Stimulated activated CD4-positive, alpha-beta T cell treated with anti-CD3 and anti-CD28 coated beads, TNF-alpha, amount 100 ng/mL, for 4 hours (primary cell): ENCODE measurements at places on chromosomes 13 and 19.

DNA sequence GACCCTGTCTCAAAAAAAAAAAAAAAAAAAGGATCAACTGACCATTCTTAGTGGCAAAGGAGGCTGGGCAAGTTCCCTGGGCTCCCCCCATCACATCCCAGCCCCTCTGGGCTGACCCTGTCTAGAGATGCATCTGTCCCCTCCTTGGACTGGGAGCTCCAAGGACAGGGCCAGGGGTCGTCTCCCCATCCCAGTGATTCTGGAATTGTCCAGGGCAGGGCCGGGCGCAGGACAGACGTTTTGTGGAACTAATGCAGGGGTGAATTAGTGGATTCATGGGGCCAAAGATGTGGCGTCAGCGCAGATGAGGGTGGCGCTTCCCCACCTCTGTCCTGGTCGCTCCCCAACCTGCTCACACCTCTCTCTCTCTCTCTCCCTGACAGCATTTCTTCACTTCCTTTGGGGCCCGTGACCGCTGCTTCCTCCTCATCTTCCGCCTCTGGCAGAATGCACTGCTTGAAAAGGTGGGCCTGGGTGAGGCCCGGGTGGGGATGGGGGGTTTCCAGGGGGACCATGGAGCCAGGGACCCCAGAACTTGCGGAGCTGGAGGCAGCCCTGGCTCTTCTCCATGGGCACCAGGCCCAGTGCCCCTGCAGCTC is 11.1 kb downstream of the GRAMD1A start:
- no peak for DNase-seq

GRCh38 chr19:38699027-38699346 is 45.3 kb downstream of the CAPN12 start:
- DNase-seq, result no peak

DNA sequence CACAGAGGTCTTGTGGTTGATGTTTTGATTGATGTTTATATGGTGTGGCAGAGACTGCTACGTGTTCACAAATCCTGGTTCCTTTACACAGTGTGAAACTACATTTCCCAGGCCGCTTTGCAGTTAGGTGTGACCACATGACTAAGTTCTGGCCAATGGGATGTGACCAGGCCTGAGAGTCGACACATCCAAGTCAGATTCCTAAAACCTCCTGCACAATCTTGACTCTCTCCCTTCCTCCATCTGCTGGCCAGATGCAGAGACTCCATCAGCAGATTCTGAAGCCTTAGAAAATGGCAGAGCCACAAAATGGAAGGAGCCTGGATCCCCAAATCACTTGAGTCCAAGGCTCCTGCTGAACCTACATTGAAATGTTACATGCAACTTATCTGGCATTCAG is 12.6 kb downstream of the CD37 start:
- no peak for DNase-seq

GRCh38 chr19:32349724-32350470 is 4.5 kb downstream of the ZNF507 start:
- no peak for DNase-seq

DNA sequence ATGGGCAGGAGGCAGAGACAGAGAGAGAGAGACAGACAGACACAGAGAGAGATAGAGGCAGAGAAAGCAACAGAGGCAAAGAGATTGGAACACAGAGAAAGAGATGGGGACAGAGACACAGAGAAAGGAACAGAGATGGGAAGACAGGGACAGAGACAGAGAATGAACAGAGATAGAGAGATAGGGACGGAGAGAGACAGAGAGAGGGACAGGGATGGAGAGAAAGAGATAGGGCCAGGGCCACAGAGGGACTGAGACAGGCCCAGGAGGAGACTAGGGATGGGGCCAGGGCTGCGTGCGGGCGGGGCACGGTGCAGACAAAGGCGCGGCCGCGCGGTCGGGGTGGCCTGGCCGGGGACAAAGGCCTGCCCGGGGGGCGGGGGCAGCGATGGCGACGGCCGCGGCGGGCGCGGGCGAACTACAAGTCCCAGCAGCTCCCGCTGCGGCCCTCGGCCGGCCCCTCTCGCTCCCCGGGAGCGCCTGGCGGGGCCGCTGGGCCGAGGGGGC is at the start of gene ZNF358:
Gene ZNF358, plus strand, starts transcription at position 459 of the 507 bp plus-strand sequence. CDS start 3,140 bp downstream, outside the sequence.
- DNase-seq, result no peak

- DNase-seq, result no peak
Measured at GRCh38 chr19:18961767-18962620, 21.0 kb upstream of the HOMER3 start.

- no peak for DNase-seq
Measured at GRCh38 chr13:25286308-25286968, 850 bp downstream of the MTMR6 start.

DNA sequence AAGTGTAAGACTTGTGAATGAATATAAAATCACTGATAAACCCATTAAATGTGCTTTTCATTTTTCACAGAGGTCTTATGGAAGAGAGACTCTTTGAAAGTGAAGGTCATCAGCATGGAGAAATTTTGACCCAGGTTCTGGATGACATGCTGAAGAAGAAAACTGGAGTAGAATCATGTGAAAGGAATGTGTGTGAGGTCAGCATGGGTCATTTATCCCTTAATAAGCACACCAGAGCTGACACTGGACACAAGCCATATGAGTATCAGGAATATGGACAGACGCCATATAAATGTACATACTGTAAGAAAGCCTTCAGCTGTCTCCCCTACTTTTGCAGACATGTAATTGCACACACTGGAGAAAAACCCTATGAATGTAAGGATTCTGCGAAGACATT is 29.0 kb downstream of the ZNF20 start:
- DNase-seq, result no peak

- DNase-seq, result no peak
Measured at GRCh38 chr13:51865838-51866237, 4.1 kb downstream of the CCDC70 start.

DNA sequence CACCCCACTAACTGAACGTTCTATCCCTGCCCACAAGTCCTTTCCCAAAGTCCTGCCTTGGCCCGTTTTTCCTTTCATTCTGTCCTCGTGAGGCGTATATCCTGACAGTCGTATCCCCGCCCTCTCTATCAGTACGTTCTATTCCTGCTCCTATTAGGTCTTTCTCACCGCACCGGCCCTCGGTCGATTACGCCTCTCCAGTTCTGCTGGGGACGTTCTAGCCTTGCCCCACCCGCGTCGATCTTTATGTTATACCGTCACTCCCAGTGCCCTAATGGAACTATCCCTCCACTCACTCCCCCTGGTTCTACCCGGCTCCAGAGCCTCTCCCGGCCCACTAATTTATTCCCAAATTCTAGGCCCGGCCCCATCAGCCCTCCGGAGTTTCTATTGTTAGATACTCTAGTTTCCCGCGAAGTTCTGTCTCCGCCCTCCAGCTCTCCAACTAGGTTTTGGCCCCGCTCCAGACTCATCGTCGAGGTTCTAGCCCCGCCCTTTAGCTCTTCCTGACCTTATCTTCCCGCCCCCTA is 2.0 kb downstream of the PLAUR start:
- no peak for DNase-seq

DNA sequence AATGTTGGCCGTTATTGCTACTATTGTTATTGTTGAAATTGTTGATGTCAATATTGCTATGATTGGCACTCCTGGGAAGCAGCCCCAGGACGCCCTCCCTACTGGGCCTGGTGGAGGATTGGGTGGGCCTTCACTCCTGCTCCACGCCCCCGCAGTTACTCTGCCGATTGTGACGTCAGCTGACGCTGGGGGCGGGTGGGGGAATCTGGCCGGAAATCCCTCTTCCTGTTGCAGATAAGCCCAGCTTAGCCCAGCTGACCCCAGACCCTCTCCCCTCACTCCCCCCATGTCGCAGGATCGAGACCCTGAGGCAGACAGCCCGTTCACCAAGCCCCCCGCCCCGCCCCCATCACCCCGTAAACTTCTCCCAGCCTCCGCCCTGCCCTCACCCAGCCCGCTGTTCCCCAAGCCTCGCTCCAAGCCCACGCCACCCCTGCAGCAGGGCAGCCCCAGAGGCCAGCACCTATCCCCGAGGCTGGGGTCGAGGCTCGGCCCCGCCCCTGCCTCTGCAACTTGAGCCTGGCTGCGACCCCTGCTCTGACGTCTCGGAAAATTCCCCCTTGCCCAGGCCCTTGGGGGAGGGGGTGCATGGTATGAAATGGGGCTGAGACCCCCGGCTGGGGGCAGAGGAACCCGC is at the start of gene ETV2:
Gene ETV2, plus strand, starts transcription at position 231 of the 637 bp plus-strand sequence. CDS start 716 bp downstream, outside the sequence.
- no peak for DNase-seq

- DNase-seq, result no peak
Measured at GRCh38 chr19:58551123-58551497, 3.8 kb downstream of the CHMP2A start.

DNA sequence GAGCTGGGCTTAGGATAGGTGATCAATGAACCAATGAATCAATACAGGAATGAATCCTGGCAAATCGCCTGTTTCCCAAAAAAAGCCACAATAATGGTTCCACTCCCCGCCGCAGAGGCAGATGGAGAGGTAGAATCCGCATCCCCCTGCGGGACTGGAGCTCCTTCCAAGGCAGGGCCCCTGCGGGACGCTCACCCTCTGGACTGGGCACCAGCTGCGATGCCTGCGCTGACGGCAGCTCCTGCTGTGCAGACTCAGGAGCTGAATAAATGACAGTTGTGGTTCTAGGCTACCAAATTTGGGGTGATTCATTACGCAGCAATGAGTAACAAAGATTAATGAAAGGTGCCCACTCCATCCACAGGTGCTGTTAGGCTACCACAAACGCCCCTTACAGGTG is 8.8 kb upstream of the CDC34 start:
- no peak for DNase-seq

DNA sequence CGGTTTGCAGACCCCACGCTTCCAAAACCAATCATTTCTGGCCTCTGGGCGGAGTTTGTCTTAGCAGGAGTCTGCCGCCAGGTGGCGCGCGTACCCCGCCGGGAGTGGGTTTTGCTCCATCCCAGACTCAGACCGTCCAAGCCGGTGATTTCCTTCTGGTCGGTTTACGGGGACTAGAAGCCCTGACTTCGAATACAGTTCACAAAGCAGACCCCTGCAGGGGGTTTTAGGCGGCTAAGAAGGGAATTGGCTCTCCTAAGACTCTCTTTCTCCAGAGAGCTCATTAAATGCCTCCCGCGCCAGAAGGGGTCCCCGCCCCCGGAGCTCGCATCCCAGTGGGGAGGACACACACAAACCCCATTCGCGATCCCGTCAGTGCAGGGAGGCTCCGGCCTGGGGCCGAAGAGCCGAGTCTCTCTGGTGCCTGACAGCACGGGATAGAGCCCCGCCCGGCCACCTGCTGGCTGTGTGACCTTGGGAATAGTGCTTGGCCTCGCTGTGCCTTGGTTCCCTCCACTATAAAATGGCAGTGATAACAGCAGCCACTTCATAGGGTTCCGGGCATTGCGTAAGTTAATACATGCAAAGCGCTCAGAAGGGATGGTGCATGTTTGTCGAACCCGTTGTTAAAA is 8.6 kb upstream of the NUP62 start:
- DNase-seq, result peak; percentile 51

GRCh38 chr13:50942630-50943311 is 33.2 kb downstream of the RNASEH2B start:
- no peak for DNase-seq

GRCh38 chr19:35776102-35776788 is 881 bp downstream of the ARHGAP33 start:
- DNase-seq, result no peak

DNA sequence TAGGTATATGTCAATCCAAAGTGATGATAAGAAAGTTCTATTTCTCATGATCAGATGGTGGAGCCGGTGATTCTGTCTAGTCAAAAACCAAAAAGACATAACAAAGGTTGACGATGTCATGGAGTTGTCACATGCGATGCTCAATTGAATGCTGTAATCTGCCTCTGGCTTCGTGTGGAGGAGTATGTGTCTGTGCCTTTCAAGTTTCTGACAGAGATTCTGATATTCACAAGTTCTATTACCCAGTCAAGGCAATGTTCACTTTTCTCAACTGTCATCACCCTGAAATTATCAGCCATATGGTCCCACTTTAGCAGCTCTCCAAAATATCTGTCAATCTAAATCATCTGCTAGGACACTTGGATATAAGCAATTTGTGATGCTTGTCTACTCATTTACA is 367.6 kb upstream of the PRR20A start:
- no peak for DNase-seq

DNA sequence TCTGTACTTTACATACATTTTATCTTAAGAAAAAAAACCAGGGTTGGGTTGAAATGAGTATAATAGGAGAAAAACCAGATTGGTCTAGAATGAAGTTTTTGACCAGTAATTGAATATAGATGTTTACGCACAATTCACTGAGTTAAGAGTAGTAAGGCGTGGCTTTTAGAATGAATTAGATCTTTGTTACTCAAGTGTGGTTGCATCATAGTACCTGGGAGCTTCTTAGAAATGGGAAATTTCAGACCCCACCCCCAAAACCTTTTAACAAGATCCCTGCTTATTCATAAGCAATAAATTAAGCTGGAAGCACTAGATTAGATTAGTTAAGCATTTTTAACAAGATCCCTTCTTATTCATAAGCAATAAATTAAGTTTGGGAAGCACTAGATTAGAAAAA is 28.7 kb upstream of the LMO7 start:
- DNase-seq, result no peak

DNA sequence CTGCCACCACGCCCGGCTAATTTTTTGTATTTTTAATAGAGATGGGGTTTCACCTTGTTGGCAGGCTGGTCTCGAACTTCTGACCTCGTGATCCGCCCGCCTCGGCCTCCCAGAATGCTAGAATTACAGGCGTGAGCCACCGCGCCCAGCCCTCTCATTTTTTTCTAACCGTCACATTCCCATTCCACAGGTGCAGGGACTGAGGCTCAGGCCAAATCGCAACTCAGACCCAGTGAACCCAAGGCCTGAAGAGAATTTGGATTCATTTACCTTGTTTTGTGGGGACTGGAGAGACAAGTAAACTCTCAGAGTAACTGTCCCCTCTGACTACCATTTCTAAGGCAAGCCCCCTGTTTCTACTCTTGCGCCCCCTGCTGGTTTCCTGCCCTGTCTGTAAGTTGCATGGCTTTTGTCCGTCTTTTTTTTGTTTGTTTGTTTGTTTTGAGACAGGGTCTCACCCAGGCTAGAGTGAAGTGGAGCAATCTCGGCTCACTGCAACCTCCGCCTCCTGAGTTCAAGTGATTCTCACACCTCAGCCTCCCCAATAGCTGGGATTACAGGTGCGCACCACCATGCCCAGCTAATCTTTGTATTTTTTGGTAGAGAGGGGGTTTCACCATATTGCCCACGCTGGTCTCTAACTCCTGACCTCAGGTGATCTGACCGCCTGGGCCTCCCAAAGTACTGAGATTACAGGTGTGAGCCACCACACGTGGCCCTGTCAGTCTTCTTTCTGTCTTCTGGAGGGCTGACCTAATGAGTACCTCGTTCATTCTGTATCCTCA is 2.3 kb upstream of the STRN4 start:
- DNase-seq, result peak; percentile 69
